ENCODE measurements at places on chromosomes 1 and 21. TPM values are rescaled to one million over a fixed set of nuclear protein-coding genes. Genes with fewer than 3 reads are reported as not detected.
A peak's percentile ranks its signal among the peaks of the same experiment; 100 is the strongest.

GRCh38 chr1:201921952-201922558 is 24.3 kb downstream of the LMOD1 start:
- H3K4me1 ChIP-seq: peaks cover 20% of the 10 kb centered on the region
- peaks cover 3% of the 10 kb centered on the region for H3K27me3 ChIP-seq
- H3K27ac ChIP-seq: no peak overlapping the region
- peaks cover 5% of the 10 kb centered on the region for H3K36me3 ChIP-seq
- no peak for DNase-seq

DNA sequence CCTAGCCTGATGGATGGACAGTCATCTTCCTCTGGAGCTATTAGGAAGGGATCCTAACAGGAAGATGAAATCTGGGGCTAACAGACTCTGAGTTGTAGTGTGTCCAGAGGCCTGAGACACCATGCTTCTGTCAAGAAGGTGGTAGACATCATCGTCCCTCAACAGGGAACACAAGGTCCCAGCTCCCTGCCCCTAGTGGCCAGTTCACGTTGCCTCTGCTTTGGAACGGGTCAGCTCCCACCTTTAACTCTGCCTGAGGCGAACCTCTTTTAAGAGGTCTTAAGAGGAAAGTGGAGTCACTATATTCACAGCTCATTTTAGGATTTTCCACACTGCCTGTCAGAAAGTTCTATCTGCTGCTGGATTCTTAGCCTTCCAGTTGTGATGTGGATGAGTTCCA is 28.3 kb downstream of the LRRC71 start:
- no peaks in the 10 kb centered on the region for H3K4me1 ChIP-seq
- no peak overlapping the region for H3K27ac ChIP-seq
- no peak overlapping the region for H3K4me3 ChIP-seq

PLPPR4 gene
- total RNA-seq: 0.13 TPM

- H3K4me1 ChIP-seq: peaks cover 28% of the 10 kb centered on the region
- H3K27ac ChIP-seq: no peak overlapping the region
- no peak overlapping the region for H3K4me3 ChIP-seq
- no peak for DNase-seq
These were observed 26.4 kb upstream of the CNTN2 start for GRCh38 chr1:205016584-205016983.

- no peaks in the 10 kb centered on the region for H3K27me3 ChIP-seq
- DNase-seq: no peak
- H3K27ac ChIP-seq: no peak overlapping the region
- peaks cover 27% of the 10 kb centered on the region for H3K36me3 ChIP-seq
- H3K4me3 ChIP-seq: no peak overlapping the region
These were observed 6.5 kb downstream of the CD55 start for GRCh38 chr1:207328004-207328403.

KRTAP21-2 gene
- not detected for total RNA-seq

OR2T11 gene
- total RNA-seq: not detected

GRCh38 chr1:111604931-111605330 is 14.7 kb upstream of the RAP1A start:
- no peak overlapping the region for H3K4me3 ChIP-seq
- peaks cover 2% of the 10 kb centered on the region for H3K27me3 ChIP-seq
- H3K4me1 ChIP-seq: no peaks in the 10 kb centered on the region
- no peak overlapping the region for H3K27ac ChIP-seq
- H3K36me3 ChIP-seq: no peaks in the 10 kb centered on the region
- DNase-seq: no peak

GRCh38 chr1:23178414-23178813 is 9.8 kb upstream of the LUZP1 start:
- no peak overlapping the region for H3K27ac ChIP-seq
- DNase-seq: no peak
- H3K27me3 ChIP-seq: peaks cover 4% of the 10 kb centered on the region
- H3K4me1 ChIP-seq: peaks cover 3% of the 10 kb centered on the region
- no peaks in the 10 kb centered on the region for H3K36me3 ChIP-seq
- peak overlapping the region; percentile 77 for H3K4me3 ChIP-seq

VPS72 gene
- total RNA-seq: 82.3 TPM

GRCh38 chr1:241611063-241611462 is 29.1 kb downstream of the CHML start:
- no peak for DNase-seq
- no peaks in the 10 kb centered on the region for H3K27me3 ChIP-seq
- H3K4me1 ChIP-seq: no peaks in the 10 kb centered on the region
- H3K4me3 ChIP-seq: no peak overlapping the region
- no peak overlapping the region for H3K27ac ChIP-seq

OR2AK2 gene
- not detected for total RNA-seq

DNA sequence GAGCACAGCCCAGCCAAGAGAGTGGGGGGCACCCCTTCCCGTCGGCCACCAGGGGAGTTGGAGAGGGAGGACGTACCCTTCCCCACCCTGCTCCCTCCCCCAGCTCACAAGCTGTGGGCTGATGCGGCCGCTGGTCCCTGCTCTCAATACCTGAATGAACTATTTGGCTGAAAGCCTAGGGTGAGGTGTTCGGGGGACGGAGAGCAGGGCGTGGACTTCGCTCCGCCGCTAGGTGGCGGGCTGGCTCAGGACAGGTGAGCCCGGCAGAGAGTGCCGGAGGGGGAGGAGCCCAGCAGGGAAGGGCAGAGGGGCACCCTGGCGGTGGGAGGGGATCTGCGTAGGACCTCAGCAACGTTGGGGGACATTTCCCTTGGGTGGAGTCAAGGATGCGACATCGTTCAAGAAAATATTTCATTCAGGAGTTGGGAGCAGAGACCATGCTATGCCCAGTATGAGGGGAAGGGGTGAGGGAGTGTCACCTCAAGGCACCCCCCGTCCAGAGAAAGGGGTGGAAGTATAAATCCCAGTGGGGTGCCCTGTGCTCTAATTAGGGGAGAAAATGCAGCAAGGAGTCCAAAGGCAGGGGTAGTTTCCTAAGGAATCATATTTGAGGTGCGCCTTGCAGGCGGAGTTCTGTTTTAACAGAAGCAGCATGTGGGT is 12.0 kb upstream of the RHBG start:
- H3K4me3 ChIP-seq: peak overlapping the region; percentile 43
- H3K27me3 ChIP-seq: peaks cover 25% of the 10 kb centered on the region
- no peak overlapping the region for H3K27ac ChIP-seq
- H3K4me1 ChIP-seq: peaks cover 7% of the 10 kb centered on the region

GRCh38 chr1:215986401-215986800 is 419.3 kb downstream of the KCTD3 start:
- no peak overlapping the region for H3K4me3 ChIP-seq
- H3K27me3 ChIP-seq: no peaks in the 10 kb centered on the region
- H3K27ac ChIP-seq: no peak overlapping the region
- H3K4me1 ChIP-seq: no peaks in the 10 kb centered on the region

DNA sequence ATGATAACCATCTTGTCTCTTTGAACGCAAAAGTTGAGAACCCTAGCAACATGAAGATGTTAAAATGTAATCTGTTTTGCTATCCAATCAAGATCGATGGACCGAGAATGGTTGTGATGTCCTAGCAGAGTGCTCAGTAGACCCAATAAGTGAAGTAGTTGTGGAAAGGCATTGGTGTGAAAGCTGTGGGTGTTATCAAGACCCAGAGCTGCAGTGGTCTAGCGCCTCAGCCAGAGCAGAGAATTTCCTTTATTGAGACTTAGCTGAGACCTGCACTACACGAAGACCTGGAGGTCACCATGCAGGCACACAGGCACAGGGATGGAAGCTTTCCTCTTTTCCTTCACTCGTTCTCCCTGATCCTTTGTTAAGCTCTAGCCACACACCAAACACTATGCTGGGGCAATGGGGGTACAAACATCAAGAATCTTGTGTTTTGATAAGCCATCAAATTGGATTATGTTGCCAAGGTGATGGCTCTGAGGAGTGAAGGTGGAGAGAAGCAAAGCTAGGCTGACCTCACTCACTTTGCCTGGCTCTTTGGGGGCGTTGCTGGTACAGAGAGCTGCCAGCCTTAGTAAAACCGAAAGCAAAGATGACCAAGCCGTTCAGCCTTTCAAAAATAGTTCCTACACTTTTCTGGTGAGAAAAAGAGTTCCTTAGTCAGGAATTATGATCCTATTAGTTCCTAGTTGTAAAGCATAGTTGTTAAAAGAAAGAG is 24.1 kb downstream of the METTL13 start:
- H3K27me3 ChIP-seq: no peaks in the 10 kb centered on the region
- H3K4me3 ChIP-seq: no peak overlapping the region
- no peaks in the 10 kb centered on the region for H3K36me3 ChIP-seq
